ENCODE measurements at places on chromosomes 16 and 17. TPM values are rescaled to one million over a fixed set of nuclear protein-coding genes. Genes with fewer than 3 reads are reported as not detected.

DNA sequence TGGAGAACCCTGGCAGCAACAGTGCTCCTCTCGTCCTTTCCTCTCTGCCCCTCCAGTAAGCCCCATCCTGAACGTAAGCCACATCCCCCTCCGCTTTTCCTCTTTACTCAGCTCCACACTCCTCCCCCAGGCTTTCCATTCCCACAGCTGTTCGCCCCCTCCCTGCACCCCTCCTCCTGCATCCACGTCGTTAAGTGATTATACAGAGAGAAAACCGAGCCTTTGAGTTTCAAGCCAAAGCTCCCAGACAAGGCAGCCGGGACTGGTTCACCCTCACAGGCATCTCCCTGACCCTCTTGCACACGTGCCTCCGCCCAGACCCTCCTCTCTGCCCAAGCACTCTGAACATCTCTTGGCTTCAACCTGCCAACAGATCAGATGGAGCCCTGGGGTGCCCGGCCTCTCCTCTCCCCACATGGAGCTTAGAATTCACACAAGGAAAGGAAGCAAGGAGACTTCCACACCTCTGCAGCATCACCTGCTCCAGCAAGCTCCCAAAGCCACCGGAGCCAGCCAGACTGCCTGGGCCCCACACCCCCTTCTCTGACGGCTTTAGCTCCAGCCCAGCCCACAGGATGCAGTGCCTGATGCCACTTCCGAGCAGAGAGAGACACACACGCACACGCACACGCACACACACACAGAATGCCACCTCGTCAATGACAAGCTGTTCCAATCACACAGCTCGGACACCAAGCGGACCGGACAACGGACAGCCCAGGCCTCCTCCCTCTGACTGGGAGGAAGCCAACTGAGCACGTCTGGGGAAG lies 99.9 kb upstream of the CCL2 start:
- DNase-seq, result no peak

GNGT2 gene
- 2.2 TPM for polyA plus RNA-seq

- no peak for DNase-seq
These were observed 22.9 kb upstream of the DYNLRB2 start for GRCh38 chr16:80517846-80518245.

HOXB3 gene
- polyA plus RNA-seq, result 222 TPM

ZNF385C gene
- 6.3 TPM for polyA plus RNA-seq

TAT gene
- polyA plus RNA-seq, result 0.03 TPM

DNA sequence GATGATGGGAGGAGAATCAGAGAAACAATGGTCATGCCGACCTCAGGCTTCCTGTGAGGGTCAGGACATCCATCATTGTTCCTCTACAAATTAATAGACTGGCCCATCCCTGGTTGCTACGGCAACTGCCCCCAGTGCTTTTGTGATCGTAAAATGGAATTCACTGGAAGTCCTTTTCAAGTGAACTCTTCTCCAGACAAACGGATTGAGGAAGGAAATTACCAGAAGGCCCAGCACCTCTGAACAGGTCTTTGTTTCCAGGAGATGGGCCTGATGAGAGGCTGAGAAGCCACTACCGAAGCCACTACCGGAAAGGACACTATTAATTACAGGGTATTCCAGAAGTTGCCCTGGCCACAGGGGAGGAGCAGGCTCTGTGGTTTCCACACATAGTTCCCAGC lies 126.0 kb downstream of the MGAT5B start:
- no peak for DNase-seq

PRSS27 gene
- polyA plus RNA-seq, result 1.5 TPM

- no peak for DNase-seq
These were observed 6.7 kb downstream of the NUPR1 start for GRCh38 chr16:28531777-28532744.

- DNase-seq, result no peak
These were observed 97.0 kb upstream of the C16orf82 start for GRCh38 chr16:26969589-26970231.

MSLN gene
- 12.9 TPM for polyA plus RNA-seq

- no peak for DNase-seq
These were observed 77.1 kb downstream of the ARSG start for GRCh38 chr17:68368387-68368786.

DNA sequence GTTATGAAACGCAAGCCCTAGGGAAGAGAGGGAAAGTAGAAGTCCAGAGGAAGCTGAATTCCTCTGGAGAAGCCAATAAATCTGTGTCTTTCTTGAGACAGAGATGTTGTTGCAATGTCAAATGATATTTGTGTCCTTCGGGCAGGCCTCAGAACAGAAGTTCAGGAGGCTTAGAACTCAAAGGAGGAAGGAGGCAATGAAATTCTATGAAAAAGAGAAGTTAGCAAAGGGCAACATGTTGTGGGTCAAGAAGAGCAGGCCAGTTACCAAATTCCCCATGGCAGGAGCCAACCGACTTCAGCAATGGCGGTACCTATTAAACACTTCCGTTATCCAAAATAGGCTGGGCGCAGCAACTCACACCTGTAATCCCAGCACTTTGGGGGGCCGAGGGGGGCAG lies 109.0 kb upstream of the DHX40 start:
- no peak for DNase-seq

DNA sequence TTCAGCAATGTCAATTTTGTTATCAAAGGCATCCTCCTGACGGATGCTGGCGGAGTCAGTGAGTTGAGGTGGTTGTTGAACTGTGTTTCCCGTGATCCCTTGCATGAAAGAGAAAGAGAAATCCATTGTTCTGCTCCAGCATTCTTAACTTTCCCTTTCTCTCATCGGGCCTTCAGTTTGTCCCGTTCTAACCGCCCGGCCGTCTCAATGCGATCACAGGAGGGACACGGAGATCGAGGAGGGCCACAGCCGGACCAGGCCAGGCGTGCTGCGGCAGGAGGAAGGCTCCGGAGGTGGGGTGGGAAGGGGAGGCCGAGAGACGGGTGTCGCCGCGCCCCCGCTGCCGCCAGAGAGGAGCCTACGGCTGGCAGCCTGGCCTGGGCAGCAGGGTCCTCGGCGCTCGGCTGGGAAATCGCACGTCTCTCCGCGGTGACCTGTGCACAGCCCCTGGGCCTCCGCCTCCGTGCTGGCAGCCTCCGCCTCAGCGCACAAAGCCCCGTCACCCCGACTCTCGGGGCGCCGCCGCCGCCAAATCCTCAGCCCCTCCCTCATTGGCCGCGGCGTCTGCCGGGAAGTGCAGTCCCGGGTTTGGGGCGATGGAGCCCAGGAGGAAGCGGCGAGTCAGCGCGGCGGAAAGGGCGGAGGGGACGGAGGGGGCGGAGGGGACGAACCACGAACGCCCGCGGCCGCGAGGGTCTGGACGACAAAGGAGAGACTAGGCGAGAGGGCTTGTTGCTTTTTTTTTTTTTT lies 38.1 kb downstream of the SOST start:
- DNase-seq, result peak; percentile 71

- DNase-seq, result no peak
These were observed 152.9 kb downstream of the CLEC16A start for GRCh38 chr16:11097094-11097786.

- no peak for DNase-seq
These were observed 105.3 kb downstream of the AMFR start for GRCh38 chr16:56320056-56320455.

DNA sequence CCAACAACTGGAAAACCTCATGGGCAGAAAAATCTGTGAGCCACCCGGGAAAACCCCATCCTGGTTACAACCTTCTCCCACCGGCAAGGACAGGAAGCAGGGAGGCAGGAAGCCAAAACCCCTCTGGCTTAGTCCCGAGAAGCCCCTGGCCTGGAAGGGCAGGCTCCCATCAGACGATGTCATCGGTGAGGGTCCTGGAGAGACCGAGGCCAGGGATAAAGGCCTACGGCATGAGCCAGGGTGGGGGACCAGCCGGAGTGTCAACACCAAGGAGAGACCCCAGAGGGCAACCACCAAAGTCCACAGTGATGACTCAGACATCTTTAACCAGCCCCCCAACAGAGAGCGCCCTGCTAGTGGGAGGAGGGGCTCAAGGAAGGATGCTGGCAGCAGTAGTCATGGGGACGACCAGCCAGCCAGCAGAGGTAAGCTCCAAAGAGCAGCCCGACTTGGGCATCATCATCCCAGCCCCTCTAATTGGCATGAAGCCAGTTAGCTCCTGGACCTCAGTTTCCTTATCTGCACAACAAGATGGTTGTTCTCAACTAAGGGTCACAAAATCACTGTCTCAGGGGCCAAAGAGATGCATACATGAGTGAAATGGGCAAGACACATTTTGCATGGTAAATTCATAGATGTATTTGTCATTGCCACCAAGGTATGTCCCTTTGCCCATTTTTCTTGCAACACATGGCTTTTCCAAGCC lies 190.7 kb downstream of the KATNIP start:
- DNase-seq, result no peak

HOXB4 gene
- polyA plus RNA-seq, result 21.9 TPM

DNA sequence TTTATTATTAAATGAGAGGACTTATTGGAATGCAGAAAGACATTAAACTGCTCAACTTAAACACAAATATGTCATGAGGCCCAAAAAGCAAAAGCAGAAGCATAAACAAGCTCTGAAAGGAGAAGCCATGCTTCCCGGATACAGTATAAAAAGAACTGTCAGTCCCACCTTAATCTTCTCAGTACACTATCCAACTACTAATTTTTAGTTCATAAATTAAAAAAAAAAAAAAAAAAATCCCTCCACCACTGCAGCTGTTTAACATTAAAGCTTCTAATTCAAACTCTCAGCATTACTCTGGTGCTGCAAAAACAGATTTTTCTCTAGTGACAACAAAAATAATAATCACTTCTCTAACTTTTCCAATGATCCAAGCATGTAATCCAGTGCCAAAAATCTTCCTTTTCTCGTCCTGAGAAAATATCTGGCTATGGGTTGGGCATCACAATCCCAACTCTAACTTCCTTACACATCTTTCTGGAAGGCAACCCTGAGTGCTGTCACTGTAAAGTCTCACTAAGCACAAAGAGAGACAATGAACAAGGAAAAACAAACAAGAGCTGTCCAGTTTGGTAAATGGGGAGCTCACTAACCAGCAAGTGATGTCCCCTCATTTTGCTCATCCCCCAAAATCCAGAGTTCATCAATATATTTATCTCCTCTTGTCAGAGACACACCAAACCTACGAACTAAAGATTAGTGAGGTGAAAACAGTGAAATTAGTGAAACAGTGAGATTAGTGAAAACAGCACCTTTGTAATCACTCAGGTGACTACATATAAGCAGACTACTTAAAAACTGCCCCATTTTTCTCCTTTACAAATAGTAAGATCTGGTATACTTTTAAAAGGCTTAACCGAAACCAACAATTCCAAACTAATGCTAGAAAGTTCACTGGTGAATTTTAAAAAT lies 5.5 kb downstream of the USP32 start:
- DNase-seq, result peak; percentile 35

DBNDD1 gene
- 15.4 TPM for polyA plus RNA-seq

GRCh38 chr16:8407351-8407750 lies 183.0 kb downstream of the TMEM114 start:
- DNase-seq, result no peak

GRCh38 chr17:69538795-69539194 lies 124.3 kb downstream of the MAP2K6 start:
- DNase-seq, result no peak

DNA sequence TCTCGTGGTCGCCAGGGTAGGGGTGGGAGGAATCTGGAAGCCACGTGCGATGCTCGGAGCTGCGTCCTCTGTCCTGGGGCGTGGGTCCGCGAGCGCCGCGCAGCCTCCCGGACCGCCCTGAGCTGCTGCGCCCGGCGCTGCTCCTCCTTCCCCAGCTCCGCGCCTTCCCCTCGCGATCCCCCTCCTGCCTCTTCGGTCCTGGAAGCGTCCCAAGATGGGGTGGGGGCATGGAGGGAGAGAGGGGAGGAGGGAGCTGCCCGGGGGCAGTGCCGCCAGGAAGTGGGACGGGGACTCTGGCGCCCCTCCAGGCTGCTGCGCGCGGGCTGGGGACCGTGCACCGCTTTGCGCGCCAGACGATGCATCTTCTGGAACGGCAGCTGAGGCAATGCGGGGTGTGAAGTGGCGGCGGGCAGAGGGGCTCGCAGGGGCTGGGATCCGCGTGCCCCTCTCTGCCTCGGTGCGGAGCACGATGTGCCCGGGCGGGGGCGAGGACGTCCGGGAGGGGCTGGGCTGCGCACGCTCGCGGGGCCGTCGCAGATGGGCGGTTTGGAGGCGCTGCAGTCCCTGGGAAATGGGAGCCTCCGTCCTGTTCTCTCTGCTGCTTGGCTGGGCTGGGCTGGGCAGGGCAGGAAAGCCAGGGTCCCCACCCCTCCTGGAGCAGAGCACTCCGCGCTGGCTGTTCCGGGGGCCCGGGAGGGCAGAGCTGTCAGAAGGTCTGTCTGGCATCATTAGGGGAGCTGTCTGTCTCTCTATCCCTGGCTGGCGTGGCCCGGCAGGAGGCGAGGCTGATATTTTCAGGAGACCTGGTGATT lies 388.0 kb downstream of the SEC14L1 start:
- DNase-seq, result peak; percentile 76

DNA sequence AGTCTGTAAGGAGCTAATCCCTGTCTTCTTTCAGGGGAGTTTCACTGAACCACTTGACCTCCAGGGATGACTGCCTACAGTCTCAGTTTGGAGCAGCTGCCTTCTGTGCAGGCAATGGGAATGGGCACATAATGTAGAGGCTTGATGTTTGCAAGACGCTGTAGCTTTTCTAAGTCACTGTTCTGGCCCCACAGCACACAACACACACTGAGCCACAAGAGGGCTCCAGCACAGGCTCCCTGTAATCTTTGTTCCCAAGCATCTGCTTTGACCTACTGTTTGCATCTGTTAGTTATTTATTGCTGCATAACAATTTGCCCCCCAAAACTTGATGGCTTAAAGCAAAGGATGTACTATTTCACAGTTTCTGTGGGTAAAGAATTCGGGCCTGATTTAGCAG lies 419.0 kb upstream of the ASIC2 start:
- DNase-seq, result no peak

DNA sequence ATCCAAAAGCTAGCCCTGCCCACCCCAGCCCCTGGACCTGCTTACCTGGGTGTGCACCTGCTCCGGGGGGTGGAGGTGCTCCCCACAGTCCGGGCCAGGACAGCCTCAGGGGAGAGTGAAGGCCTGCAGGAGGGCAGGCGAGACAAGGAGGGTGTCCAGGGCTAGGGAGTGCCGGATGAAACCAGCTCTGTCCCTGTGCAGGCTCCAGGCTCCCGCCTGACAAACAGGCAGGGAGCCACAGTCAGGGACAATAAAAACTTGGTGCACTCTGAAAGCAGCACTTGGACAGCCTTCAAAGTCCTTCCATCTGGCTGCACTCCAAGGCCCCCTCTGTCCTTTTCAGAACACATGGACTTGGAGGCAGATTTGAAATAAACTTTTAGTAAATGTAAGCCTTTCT lies 3.9 kb downstream of the PAQR4 start:
- no peak for DNase-seq

GRCh38 chr17:33142705-33143299 lies 150.3 kb downstream of the ASIC2 start:
- DNase-seq, result peak; percentile 77

DNA sequence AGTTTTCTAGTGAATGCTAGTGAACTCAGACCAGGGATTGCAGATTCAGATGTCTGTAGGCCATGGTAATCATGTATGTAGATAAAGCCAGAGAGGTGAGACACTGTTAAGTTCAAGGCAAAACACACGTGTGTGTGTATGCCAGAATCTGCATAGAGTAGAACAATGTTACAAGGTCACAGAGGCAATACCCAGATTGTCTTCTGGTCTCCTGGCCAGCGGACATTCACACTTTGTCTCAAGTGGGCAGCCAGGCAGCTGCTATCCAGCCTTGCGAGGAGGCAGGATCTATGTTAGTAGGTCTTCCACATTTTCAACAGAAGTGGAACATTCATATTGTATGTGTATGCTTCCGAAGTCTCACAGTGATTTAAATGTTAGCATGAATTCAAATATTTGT lies 244.4 kb downstream of the FTO start:
- no peak for DNase-seq
